ENCODE measurements at places on chromosomes 11 and 22. TPM values are rescaled to one million over a fixed set of nuclear protein-coding genes. Genes with fewer than 3 reads are reported as not detected.

Gene TRPM5
- total RNA-seq: not detected

Gene POGLUT3
- total RNA-seq: 30.7 TPM

Gene OR5P2
- total RNA-seq: not detected

Gene ZNF215
- 3.1 TPM for total RNA-seq

Gene PANX3
- total RNA-seq: not detected

Gene TMEM45B
- not detected for total RNA-seq

Gene NRXN2
- total RNA-seq: 0.57 TPM

Gene RTN4R
- 0.28 TPM for total RNA-seq

Gene KDM4D
- 0.43 TPM for total RNA-seq

Gene DMC1
- 2.7 TPM for total RNA-seq

Gene SWAP70
- 25.2 TPM for total RNA-seq

Gene BTBD18
- total RNA-seq: not detected

Gene EHF
- total RNA-seq: 0.09 TPM

Gene P2RX3
- not detected for total RNA-seq

Gene OR6X1
- not detected for total RNA-seq

Gene STIM1
- 40.2 TPM for total RNA-seq

Gene OR52B2
- not detected for total RNA-seq

Gene FIBIN
- total RNA-seq: 51.4 TPM

Gene GSTT2B
- 7.2 TPM for total RNA-seq

Gene CACNA1I
- total RNA-seq: under 0.01 TPM

Gene POU2AF2
- not detected for total RNA-seq

Gene OR52A5
- total RNA-seq: not detected

Gene TIRAP
- 3.0 TPM for total RNA-seq

Gene APOL1
- 44.3 TPM for total RNA-seq
